Smooth muscle cell of the brain vasculature (primary cell): ENCODE measurements at places on chromosomes 5 and 9.

- DNase-seq, result no peak
Observed at GRCh38 chr5:150558088-150558621, 50.2 kb downstream of the NDST1 start.

GRCh38 chr9:534886-535285 lies 306.6 kb upstream of the DMRT1 start:
- DNase-seq, result no peak

DNA sequence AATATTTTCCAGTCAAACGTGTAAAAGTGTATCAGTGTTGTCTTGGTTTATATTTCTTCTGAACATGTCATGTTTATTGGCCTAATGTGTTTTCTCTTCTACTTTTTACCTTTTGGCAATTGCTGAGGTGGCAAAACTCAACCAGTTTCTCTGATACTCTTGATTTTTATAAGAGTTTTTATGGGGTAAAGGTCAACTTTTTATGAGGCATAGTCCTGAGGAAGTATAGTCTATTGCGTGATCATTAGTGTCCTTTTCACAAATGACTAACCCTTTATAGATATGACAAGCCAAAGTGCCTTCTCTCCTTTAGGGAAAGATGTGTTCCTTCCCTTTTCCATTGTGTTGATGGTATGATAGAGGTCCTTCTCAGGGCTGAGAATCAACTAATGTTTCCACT lies 32.9 kb downstream of the OCLN start:
- DNase-seq, result no peak

- no peak for DNase-seq
Observed at GRCh38 chr9:17589771-17590170, 10.9 kb downstream of the SH3GL2 start.

- no peak for DNase-seq
Observed at GRCh38 chr9:92962846-92963245, 15.5 kb downstream of the FGD3 start.

DNA sequence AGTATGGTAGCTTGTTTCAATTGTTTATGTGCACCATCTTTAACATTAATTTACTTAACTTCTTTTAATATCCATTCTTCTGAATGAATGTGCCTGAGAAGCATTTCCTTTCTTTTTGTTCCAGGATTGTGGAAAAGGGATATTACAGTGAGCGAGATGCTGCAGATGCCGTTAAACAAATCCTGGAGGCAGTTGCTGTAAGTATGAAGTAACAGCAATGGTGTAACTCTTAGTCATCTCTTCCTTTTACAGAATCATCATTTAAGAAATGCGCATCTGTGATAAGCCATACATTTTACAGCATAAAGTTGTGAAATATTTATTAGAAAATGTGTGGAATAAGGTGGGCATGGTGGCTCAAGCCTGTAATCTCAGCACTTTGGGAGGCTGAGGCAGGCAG lies 117.7 kb downstream of the STARD4 start:
- no peak for DNase-seq

DNA sequence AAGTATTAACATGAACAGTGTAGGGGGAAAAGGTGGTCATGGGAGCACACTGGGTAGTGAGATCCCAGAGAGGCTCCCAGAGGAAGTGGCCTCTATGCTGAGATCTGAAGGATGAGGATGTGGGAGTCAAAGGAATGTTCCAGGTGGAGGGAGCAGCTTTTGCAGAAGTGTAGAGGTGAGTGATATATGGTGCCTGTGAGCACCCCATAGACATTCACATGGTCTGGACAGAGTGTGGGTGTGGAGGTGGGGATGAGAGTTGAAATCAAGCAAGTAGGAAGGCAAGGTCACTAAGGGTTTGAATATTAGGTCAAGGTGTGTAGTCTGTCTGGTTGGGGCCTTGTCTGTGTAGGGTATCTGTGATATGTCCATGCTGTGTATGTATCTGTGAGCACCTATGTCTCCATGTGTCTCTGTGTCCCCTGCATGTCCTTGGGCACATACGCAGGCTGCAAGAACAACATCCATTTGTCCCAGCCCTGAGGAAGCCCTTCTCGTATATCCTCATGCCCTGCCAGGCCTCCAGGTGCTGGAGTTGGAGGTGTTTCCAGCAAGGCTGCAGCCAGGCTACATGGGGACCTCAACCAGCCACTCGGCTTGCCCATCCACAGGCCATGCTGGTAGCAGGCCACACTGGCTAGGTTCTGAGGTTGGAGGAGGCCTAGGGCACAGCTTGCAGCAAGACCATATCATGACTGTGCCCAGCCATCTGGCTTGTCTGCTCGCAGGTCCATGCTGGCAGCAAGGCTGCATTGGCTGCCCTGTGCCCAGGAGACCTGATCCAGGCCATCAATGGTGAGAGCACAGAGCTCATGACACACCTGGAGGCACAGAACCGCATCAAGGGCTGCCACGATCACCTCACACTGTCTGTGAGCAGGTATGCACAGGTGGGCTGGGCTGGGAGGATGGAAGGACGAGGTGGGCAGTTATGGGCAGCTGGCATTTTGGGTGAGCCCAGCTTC lies 4.7 kb downstream of the PDLIM4 start:
- no peak for DNase-seq

DNA sequence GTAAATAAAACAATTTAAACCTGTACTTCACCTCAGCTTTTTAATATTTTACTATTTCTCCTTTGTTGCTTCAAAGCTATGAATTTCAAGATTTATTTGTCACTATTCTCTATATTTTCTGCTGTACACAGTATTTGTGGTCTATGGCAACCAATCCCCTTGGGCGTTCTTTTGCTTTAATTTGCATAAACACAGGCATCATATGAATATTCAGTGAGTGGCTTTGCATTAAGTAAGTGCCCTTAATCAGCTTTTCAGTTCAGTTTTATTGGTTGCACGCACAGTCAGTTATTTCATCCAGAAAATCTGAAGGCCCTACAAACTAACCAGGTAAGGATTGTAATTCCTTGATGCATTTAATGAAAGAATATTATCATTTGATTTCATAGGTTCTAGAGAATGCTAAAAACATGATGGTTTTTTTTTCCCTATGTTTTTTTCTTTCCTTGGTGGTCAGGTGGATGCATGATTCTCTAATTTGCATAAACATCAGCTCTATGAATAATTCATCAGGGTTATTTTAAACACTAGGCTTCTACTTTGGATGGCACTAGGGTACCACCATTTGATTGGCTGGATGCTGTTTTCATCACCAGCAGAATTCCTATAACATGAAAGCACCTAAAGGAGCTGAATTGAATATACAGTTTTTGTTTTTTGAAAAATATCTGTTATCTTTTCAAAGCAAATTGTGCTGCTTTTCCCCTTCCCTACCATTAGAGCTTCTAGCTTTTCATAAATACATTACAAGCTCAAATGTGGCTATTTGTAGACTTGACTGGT lies 249.2 kb upstream of the CCNH start:
- no peak for DNase-seq

GRCh38 chr5:106331415-106331814 lies 1339.3 kb downstream of the EFNA5 start:
- DNase-seq, result peak; percentile 66

DNA sequence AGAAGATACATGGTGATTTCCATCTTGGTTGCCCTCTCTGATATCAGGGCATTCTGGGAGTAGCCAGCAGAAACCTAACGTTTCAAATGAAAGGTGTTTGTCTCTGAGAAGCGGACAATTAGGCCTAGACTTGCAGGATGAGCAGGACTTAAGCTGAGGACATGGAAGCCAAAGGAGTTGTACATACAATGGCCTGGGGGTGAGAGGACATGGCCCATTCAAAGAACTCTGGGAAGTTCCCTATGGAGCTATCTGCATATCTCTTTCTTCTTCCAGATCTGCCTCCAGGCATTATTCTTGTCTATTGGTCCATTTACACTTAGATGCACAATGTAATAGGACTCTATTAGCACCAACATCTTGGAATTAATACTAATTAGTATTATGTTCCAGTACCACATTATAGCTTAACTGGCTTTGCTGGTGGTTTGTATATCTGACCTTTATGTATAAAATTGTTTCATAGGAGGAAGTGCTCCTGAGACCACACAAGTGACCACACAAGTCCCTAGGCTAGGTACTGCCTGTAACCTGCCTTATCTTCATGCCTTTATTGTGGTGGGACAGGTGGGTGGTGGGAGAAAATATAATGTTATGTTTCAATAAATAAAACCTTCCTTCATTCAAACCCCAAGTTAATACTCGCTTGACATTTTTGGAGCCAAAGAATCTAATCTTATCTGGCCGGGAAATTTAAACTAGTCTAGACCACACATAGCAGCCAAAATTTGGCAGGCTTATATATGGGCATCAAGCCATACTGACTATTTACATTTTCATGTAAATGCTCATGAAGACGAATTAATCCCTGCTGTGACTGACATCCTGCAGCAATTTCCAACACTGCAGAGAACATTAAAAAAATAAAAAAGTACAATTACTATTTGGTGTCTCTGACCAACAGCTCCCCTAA lies 52.1 kb upstream of the EQTN start:
- no peak for DNase-seq

GRCh38 chr5:126355940-126356339 lies 67.3 kb upstream of the GRAMD2B start:
- DNase-seq, result no peak

- DNase-seq, result no peak
Observed at GRCh38 chr9:1759771-1760300, 255.3 kb upstream of the SMARCA2 start.

GRCh38 chr9:81851340-81851739 lies 76.9 kb upstream of the SPATA31D4 start:
- DNase-seq, result no peak

DNA sequence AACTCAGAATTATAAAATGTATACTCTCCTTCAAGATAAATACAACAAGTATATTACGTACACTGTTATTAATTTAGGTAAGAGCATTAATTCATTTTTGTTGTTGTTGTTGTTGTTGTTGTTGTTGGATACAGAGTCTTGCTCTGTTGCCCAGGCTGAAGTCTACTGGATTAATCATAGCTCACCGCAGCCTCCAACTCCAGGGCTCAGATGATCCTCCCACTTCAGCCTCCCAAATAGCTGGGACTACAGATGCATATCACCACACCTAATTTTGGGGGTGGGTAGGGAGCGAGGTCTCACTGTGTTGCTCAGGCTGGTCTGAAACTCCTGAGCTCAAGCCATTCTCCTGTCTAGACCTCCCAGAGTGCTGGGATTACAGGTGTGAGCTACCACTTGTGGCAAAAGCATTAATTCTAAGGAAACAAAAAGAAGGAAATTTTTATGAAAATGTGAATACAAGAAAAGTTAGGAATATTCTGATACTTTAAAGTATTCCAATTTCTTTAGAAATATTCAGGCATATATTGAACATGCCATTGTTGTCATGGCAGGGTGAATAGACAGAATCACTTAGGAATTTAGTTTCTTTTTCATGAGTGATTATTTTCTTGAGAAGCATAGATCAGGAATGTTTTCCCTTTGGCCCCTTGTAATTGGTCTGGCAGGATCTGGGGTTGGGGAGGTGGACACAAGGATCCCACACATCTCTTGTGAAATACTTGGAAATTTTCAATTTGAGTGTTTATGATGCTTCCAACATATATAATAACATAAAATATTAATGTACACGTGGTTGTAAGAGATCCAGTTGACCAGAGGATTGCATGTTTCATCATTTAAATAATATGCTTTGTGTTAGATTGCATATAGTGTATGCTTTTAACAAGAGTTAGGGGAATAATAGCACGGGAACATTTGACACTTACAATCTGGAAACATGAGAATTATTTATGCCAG lies 263.6 kb downstream of the FANCC start:
- DNase-seq, result no peak

- DNase-seq, result no peak
Observed at GRCh38 chr5:116536316-116537083, 38.1 kb downstream of the SEMA6A start.

DNA sequence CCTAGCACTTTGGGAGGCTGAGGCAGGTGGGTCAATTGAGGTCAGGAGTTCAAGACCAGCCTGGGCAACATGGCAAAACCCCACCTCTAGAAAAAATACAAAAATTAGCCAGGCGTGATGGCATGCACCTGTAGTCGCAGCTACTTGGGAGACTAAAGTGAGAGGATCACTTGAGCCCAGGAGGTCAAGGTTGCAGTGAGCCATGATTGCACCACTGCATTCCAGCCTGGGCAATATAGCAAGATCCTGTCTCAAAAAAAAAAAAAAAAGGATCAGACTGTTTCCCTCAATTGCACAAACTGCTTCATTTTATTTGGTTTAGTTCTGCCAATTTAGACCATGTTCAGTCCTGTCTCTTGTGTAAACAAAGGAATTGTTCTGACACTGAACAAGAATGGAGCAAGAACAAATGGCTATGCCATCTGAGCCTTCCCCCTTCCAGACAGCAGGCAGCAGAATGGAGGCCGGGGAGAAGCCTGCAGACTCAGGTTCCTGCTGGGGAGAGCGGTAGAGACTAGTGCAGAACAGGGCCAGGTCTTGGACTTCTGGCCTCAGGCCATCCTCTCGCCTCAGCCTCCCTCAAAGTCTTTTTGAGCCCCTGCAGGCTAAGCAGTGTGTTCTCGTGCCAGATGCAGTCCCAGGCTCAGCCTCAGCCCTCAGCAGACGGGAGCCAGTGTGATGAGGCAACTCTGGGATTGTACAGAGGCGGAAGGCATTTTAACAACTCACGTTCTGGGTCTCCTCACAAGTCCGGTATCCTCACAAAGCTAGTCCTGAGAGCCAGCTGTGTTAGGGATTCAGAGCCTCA lies 18.2 kb downstream of the HNRNPH1 start:
- no peak for DNase-seq

DNA sequence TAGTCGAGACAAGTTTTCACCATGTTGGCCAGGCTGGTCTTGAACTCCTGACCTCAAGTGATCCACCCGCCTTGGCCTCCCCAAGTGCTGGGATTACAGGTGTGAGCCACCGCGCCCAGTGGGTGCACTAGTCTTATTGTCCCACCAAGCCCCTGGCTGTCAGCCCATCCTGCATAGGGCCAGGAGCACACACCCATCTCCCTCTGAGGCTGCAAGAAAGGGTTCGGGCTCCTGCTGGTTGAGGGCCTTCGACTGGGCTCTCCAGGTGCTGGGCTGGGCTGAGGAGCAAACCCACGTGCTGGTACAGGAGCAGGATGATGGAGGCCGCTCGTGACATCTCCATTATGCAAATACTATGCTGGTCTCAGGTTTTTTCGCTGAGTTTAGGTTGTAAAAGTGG lies 25.1 kb upstream of the RNF130 start:
- DNase-seq, result no peak

DNA sequence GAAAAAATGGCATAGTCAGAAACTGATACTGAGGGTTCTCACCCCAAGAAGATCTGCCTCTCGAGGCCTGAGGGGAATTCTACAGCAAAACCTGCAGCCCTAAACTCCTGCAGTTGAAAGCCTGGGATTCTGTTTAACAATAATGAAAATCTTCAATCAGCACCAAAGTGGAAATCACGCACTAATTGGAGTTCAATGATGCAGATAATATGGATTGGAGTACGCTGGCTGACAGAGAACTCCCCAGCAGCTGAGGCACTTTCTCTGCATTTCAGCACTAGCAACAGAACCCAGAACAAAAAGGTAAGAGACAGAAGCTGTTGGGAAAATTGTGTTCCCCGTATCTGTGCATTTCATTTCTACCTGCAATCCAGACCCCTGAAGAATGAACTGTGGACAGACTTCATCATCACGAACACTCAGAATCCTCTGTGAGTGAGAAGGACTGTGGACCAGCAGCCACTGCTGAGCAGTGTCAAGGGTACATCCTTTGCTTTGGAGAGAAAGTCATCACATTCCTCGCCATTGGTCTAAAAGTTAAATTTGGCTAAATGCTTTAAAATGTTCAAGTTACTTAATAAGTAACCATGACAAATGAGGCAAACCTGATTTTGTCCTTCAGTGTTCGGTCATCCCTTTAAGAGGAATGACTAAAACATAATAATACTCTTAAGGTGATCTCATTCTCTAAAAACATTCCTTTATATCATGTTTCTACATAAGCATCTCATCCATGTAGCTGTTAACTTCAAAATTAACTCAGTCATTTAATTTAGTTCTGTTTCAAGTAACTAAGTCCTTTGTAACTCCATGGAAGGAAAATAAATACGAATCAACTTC lies 126.1 kb downstream of the GAS1 start:
- no peak for DNase-seq
